Activated naive CD8-positive, alpha-beta T cell treated with anti-CD3 and anti-CD28 coated beads, Interleukin-2, amount 10 ng/mL, durations not matched to agents 7 days and 5 days (primary cell): ENCODE measurements at places on chromosomes 2 and 18. TPM values are rescaled to one million over a fixed set of nuclear protein-coding genes. Genes with fewer than 3 reads are reported as not detected.

- H3K27ac ChIP-seq: no peak overlapping the region
- H3K4me3 ChIP-seq: no peak overlapping the region
- H3K36me3 ChIP-seq: peaks cover 1% of the 10 kb centered on the region
- no peak for DNase-seq
Measured at GRCh38 chr2:100070078-100070477, 72.3 kb downstream of the AFF3 start.

- no peaks in the 10 kb centered on the region for H3K27me3 ChIP-seq
- no peak overlapping the region for H3K4me3 ChIP-seq
- DNase-seq: no peak
- no peaks in the 10 kb centered on the region for H3K4me1 ChIP-seq
Measured at GRCh38 chr2:63914311-63914710, 72.6 kb downstream of the UGP2 start.

DNA sequence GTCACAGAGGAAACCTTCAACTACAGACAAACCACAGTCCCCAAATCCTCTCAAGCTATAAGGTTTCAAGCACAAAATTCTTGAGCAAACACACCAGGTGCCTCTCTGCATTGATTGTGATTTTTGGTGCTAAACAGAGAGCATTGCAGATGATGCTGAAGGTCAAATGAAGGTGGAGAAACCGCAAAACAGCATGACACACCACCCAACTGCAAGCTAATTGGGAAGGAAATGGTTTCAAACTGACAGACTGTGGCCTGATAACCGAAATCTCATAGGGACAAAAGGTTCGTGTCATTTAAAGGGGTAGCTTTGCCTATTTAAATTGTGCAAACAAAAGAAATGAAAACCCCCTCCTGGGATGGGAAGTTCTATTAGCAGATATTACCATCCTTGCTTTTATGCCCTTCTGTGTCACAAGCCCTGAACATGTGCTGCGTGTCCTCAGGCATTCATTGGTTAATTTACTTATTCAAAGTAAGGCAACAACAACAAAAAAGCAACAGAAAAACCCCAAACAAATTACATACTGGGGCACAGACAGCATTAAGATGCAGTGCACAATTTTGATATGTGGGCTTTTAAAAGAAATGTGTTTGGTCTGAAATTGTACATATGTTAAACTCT, 154.9 kb downstream of the AQP4 start:
- H3K36me3 ChIP-seq: no peaks in the 10 kb centered on the region
- H3K4me1 ChIP-seq: peaks cover 11% of the 10 kb centered on the region
- peaks cover 16% of the 10 kb centered on the region for H3K27me3 ChIP-seq
- H3K4me3 ChIP-seq: no peak overlapping the region

DNA sequence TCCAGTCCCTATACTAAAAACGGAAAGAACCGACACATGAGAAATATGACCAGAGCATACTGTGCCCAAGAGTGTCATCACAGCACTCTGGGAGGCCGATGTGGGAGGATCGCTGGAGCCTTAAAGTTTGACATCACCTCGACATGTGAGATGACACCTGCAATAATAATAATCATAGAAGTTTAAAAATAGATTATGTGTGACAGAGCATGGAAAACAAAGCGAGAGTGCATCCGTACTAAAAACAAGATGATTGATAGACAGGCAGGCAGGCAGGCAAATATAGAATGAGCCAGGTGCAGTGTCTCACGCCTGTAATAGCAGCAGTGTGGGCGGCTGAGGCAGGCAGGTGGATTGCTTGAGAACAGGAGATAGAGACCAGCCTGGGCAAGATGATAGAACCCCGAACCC, 114.8 kb upstream of the ANKRD30BL start:
- H3K4me3 ChIP-seq: no peak overlapping the region
- no peaks in the 10 kb centered on the region for H3K27me3 ChIP-seq
- peaks cover 1% of the 10 kb centered on the region for H3K36me3 ChIP-seq
- no peaks in the 10 kb centered on the region for H3K4me1 ChIP-seq

- peak overlapping the region; percentile 83 for H3K4me3 ChIP-seq
- H3K4me1 ChIP-seq: peaks cover 13% of the 10 kb centered on the region
- peak overlapping the region; percentile 82 for H3K27ac ChIP-seq
- H3K27me3 ChIP-seq: peaks cover 45% of the 10 kb centered on the region
- no peaks in the 10 kb centered on the region for H3K36me3 ChIP-seq
Measured at GRCh38 chr18:76493213-76494161, 1.6 kb downstream of the ZNF516 start.

DNA sequence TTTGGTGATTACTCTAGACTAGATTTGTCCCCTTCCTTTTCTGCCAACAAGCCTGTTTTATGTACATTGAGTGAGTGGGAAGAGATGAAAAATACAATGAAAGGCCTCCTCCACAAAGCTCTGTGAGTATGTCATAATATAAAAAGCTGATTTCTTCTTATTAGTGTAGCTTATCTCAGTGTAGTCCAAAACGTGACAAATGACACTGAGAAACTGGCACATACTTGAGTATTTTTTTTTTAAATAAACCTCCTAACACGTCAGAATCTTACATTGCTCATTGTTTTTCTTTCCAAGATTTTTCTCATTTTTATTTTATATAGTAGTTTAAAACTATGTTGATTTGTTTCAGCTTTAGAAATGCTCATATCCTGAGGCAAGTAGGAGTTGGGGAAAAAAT, 17.9 kb upstream of the FIGN start:
- H3K4me1 ChIP-seq: no peaks in the 10 kb centered on the region
- DNase-seq: no peak
- no peaks in the 10 kb centered on the region for H3K27me3 ChIP-seq
- H3K36me3 ChIP-seq: no peaks in the 10 kb centered on the region

DNA sequence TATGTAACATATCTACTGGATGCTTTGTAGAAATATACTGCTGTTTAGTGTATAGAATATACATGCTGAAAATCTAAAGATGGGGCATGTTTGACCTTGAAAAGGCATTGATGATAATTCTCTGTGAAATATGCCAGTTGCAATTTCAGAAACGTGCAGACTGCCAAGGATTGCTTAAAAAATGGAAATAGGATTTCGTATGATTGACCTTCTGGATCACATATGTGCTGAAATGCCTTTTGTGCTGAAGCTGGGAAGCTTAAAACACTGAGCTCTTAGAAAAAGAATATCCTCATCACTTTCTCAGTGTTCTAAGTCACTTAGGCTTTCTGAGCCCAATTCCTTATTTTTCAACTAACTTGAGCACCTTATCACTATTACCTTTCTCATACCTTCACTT, 14.3 kb downstream of the NYAP2 start:
- H3K4me3 ChIP-seq: no peak overlapping the region
- H3K4me1 ChIP-seq: no peaks in the 10 kb centered on the region
- H3K36me3 ChIP-seq: no peaks in the 10 kb centered on the region

DNA sequence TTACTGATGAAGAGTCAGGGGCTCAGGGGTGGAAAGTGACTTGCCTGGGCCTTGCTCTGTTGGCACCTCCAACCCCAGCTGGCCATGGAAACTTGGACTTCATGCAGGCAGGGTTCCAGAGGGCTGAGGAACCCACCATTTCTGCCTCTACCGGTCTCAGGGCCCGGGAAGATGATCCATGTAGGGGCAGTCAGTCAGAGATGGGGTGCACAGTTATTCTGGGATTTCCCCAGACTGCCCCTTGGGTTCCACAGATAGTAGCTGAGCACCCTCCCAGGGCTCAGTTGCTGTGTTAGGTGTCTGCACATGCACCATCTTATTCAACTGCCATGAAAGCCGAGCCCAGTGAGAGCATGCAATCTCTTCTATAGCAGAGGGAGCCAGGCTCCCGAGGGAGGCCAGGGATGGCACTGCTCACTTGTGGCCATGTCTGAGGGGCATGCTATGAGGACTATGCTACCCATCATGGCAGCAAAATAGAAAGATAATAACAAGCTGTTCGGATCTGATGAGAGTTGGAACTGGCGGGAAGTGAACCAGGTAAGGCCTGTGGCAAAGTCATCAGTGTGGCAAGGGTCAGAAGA, 37.3 kb downstream of the RHOB start:
- no peak overlapping the region for H3K27ac ChIP-seq
- DNase-seq: no peak
- H3K27me3 ChIP-seq: peaks cover 6% of the 10 kb centered on the region
- no peaks in the 10 kb centered on the region for H3K4me1 ChIP-seq
- H3K36me3 ChIP-seq: no peaks in the 10 kb centered on the region
- no peak overlapping the region for H3K4me3 ChIP-seq

- H3K27ac ChIP-seq: no peak overlapping the region
- no peak for DNase-seq
- H3K4me1 ChIP-seq: no peaks in the 10 kb centered on the region
- H3K36me3 ChIP-seq: no peaks in the 10 kb centered on the region
- H3K27me3 ChIP-seq: peaks cover 8% of the 10 kb centered on the region
- H3K4me3 ChIP-seq: no peak overlapping the region
Measured at GRCh38 chr18:10379522-10379921, 74.9 kb upstream of the APCDD1 start.

- H3K27me3 ChIP-seq: peaks cover 13% of the 10 kb centered on the region
- H3K4me1 ChIP-seq: no peaks in the 10 kb centered on the region
- no peak overlapping the region for H3K4me3 ChIP-seq
- no peaks in the 10 kb centered on the region for H3K36me3 ChIP-seq
- no peak overlapping the region for H3K27ac ChIP-seq
Measured at GRCh38 chr18:74531043-74531442, 3.3 kb upstream of the CNDP1 start.

UCN gene
- total RNA-seq: 3.7 TPM

KCNF1 gene
- total RNA-seq: not detected

SFTPB gene
- total RNA-seq: not detected

UGT1A3 gene
- total RNA-seq: not detected

MC4R gene
- not detected for total RNA-seq

AGXT gene
- not detected for total RNA-seq

EPAS1 gene
- total RNA-seq: 11.7 TPM

NEU2 gene
- not detected for total RNA-seq
